H9 (cell line): ENCODE measurements at places on chromosomes 3 and 15. TPM values are rescaled to one million over a fixed set of nuclear protein-coding genes. Genes with fewer than 3 reads are reported as not detected.

GRCh38 chr3:39126532-39127071 lies 19.1 kb downstream of the TTC21A start:
- peak; percentile 68 for DNase-seq

DNA sequence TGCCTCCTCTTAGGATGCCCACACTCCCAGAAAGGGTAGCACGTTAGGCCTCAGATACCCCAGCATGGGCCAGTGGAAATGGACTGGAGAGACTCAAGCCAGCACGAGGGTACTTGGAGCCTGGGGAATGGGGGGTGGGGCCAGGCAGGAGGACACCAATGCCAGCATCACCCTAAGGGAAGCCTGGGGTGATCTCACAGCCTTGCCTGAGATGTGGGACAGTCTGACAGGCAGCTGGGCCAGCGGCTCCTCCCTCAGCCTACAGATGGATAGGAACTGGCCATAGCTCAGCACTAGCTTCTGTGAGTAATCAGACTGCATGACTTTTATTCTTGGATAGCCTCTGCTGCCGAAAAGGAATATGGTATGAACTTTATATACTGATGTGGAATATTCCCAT lies 59.6 kb upstream of the MRPS22 start:
- no peak for DNase-seq

GRCh38 chr3:106049821-106050220 lies 181.0 kb upstream of the CBLB start:
- DNase-seq: no peak

DNA sequence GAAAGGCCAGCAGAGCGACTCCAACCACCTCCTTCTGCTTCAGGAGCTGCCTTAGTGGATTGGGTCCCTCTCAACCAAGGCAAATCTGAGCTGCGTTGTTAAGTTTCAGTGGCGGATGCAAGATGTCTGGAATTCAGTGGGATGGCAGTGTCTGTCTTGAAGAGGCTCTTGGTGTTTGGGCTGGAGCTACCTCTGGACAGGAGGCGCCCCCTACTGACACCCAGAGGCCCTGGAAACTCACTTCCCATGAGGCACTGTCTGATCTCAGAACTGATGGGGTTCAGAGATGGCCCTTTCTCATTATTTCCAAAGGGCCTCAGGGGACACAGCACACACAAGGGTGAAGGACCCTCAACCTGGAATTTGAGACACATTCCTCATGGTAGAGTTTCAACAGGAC lies 6.0 kb upstream of the SLC28A1 start:
- peak; percentile 82 for DNase-seq

DNA sequence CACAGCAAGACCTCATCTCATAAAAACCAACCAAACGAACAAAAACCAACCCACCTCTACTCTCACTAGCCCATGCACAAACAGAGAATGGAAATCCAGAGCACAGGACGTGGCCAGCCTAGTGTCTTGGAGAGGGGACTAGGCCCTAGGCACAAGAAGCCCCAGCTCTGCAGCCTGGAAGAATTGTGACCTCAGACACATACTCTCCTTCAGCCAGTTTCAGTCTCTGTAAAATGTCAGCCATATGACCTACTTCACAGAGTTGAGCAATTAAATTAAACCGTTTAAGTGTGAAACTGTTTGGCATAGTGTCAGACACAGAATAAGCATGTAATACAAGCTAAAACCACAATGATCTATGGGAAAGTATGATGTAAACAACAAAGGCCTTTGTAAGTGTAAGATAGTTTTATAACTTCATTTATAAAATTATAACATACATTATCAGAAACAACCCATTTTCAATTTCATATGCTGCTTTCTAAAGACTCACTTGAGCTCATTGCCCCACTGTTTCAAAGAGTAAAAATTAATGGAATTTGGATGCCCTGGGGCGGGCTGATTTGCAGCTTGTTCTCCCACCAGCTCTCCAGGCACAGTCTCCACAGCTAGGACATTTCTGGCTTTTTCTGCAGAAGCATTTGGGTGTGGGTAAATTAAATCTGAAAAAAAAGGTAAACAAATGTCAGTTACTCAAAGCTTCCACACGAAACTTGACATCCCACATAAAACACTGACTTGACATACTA lies 32.9 kb downstream of the TBC1D2B start:
- no peak for DNase-seq

GRCh38 chr3:71087143-71088018 lies 496.1 kb downstream of the FOXP1 start:
- no peak for DNase-seq

GRCh38 chr15:59237924-59238331 lies 31.3 kb downstream of the LDHAL6B start:
- DNase-seq: no peak

DNA sequence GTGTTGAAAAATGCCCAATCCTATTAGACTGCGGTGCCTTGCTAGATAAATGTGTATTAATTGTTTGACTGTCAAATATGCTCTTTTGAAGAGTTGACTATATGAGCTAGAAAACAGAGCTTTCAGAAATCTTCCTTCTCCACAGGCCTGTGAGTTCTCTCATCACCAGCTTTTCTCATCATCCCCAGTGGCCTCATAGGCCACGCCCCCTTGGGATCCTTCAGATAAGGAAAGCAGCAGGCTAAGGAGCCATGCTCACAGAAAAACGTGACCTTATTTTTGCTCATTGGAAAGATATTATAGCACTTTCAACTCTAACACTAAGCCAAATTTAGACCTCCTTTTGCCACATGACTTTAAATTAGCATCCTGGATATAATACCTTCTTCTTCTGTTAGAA lies 514.4 kb upstream of the ARRDC4 start:
- DNase-seq: peak; percentile 27

GRCh38 chr15:50993598-50993997 lies 85.1 kb downstream of the AP4E1 start:
- no peak for DNase-seq

GRCh38 chr3:196740481-196741248 lies 1.0 kb downstream of the PAK2 start:
- DNase-seq: no peak

GRCh38 chr15:79933231-79933630 lies 36.4 kb upstream of the MTHFS start:
- DNase-seq: no peak

GRCh38 chr15:38297623-38298388 lies 45.2 kb downstream of the SPRED1 start:
- no peak for DNase-seq

- DNase-seq: no peak
These were observed 97.4 kb downstream of the ST6GAL1 start for GRCh38 chr3:187027531-187028278.

DNA sequence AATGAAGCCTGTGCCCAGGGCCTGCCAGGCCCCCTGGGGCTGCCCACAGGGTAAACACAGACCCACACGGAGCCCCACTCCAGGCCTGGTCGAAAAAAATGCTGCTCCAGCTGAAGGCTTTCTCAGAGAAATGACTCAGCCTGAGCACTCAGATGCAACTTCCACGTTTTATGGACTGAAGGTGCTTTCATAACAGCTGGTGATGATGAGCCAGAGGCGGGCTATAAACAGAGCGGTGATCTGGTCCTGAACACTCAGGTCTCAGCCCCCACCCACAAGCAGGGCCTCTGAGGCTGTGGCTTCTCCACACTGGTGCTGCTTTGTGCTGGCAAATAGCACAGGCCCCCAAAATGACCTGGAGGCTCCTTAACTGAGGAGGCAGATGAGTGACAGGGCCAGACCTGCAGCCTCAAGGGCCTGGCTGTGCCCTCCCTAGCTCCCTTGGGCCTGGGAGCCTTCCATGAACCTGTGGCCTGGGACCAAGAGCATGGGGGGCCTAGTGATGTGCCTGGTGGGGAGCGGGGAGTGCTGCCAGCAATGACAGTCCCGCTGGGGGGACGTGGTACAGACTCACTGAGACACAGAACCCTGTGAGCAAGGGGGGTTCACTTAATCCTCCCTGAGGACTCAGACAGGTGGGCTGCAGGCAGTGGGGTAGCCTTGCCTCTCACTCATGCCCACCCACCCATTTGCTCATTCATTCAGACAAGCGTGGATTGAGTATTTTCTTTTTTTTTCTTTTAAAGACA lies 23.0 kb upstream of the FURIN start:
- DNase-seq: no peak

DNA sequence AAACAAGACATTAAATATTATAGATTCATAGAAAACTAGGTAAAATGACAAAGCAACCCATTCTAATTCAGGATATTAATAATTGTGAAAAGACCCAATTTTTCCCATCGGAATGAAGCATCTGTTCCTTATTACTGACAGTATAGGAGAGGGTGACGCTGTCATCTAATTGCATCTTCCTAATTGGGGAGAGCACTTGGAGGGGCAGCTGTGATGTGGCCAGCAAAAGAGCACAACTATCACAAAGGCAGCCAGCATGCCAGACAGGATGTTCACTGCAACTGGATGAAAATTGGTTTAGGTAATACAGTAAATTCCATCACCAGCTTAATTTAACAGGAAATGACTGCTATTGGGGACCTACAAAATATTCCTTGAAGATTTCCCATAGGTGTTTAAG lies 21.9 kb upstream of the MINAR1 start:
- no peak for DNase-seq

GRCh38 chr15:44711743-44712345 lies 527 bp downstream of the B2M start:
- no peak for DNase-seq

- no peak for DNase-seq
These were observed 41.4 kb downstream of the MYLK start for GRCh38 chr3:123842711-123843110.

DNA sequence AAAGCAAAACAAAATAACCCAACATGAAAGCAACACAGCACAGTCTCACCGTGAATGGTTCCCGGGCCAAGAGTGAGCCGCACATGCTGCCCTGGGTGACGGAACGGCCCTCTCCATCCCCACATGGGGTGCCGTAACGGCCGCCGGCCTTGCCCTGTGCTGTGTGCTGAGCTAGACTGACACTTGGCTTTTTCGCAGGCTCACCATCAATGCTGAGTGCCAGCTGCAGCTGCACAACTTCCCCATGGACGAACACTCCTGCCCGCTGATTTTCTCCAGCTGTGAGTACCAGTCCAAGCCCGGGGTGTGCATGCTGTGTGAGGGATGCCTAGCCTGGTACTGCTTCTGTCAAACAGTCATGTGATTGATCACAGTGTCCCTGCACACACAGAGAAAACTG lies 357.6 kb downstream of the GABRG3 start:
- no peak for DNase-seq

DNA sequence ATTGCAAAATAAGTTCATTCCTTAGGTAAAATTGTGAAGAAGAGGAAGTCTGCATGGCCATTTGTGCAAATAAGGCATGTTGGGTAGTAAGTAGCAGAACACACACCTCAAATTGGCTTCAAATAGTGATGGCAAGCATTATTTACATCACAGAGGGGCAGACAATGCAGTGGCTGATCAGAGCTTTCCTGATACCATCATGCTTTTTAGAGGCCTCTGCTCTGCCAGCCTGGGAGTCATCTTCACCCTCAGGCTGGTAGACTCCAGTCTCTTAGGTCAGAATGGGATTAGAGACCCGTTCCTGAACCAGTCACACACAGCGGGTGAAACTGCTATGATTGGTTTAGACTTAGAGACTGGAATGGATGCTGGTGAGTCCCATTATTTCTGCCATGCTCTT lies 396.0 kb upstream of the MCTP2 start:
- no peak for DNase-seq

DNA sequence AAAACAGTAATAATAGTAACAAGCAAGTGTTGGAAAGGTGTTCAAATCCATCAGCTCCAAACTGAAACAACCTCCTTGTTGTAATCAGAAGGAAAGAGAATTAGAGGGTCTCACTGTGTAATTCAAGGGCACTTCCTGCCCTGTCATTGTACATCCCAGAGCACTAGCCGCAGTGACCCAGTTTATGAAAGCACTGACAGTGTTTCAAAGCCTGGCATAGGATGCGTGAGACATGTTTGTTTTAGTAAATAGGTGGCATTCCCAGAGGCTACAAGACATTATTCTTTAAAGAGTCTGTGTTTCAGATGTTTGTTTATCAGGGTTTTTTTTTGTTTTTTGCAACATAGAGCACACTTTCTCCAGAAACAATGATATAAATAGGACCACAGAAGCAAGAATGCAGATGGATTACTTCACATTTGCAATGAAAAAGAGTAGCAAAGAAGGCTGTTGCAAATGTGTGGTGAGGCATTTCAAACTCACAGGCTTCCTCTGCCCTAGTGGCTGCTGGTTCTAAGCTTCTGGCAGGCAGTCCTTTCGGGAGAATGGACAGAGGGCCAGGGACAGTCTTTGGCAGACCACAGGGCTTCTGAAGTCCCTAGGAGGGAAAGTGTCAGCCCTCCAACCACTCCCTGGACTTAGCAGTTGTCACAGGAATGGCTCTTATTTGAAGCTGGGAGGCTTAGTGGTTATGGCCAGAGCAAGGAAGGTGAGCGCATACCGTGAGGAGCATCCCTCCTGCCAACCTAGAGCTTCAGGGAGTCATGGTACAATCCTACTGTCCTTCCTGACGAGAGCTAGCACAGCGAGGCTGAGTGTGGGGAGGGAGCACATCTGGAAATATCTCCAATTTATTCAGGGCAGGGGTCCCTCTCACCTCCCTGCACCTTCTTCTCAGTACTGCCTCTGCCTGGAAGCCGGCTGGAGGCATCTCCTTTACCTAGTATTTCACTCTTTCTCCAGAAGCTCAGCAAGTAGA lies 31.4 kb upstream of the TIPARP start:
- no peak for DNase-seq

DNA sequence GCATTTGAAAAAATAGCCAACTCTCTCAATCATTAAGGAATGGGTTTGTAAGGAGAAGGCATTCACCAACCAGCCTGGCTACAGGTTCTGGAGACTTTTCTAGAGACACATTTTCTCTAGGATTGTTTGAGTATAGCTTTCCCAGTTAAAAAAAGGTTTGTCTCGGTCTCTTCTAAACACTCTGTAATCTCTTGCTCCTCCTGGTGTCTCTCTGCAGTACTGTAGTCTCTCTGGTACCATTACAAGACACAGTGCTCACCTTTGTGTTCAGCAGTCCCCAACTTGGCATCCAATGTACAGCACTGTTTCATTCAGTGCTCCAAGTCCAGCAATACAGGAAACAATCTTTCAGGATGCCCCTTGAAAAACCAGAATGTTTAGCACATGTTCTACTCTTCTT lies 534.4 kb downstream of the ZNF385D start:
- DNase-seq: no peak

FEZF2 gene
- 0.11 TPM in 1 of 2 replicates, not detected in the other for total RNA-seq

MYO5C gene
- total RNA-seq: 22.2 and 22.4 TPM in 2 replicates

P2RY12 gene
- total RNA-seq: not detected in 2 replicates

SLITRK3 gene
- 0.48 and 0.50 TPM in 2 replicates for total RNA-seq

FBXO40 gene
- 0.04 and 0.15 TPM in 2 replicates for total RNA-seq

AHSG gene
- total RNA-seq: 0.13 TPM in 1 of 2 replicates, not detected in the other

GLDN gene
- 0.77 and 1.3 TPM in 2 replicates for total RNA-seq

UBE3A gene
- 108 and 109 TPM in 2 replicates for total RNA-seq
